ENCODE measurements at places on chromosomes 5 and 9. TPM values are rescaled to one million over a fixed set of nuclear protein-coding genes. Genes with fewer than 3 reads are reported as not detected.

DNA sequence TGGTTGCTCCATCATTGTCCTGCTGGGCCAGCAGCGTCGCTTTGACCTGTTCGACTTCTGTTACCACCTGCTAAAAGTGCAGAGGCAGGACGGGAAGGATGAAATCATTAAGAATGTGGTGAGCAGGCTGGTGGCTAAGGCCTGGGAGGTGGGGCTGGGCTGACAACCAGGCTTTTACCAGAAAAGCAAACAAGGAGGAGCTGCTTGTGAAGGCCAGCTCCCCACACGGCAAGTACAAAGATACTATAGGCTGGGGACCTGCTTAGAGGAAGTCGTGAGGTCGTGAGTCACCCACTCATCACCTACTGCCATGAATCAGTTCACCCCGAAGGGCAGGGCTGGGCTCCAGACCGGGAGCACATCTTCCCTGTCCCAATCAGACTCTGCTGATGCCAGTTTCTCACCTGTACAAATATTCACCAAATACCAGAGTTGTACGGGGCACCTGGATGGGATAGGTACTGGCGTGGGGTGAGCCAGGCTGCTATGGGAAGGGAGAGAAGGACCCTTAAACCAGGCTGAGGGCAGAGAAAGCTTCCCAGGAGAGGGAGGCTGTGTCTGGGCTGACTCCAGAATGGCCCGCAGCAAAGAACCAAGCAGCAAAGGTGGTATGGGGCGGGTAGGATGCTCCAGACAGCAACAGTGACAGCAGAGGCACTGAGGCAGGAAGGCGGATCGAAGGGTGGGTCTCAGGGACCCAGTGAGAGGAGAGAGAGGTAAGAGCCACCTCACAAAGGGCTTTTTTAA lies 69.3 kb upstream of the NIPAL4 start:
- DNase-seq = no peak

The NPR3 gene
- 4.9 TPM for total RNA-seq

The ATP10B gene
- total RNA-seq = 10.1 TPM

DNA sequence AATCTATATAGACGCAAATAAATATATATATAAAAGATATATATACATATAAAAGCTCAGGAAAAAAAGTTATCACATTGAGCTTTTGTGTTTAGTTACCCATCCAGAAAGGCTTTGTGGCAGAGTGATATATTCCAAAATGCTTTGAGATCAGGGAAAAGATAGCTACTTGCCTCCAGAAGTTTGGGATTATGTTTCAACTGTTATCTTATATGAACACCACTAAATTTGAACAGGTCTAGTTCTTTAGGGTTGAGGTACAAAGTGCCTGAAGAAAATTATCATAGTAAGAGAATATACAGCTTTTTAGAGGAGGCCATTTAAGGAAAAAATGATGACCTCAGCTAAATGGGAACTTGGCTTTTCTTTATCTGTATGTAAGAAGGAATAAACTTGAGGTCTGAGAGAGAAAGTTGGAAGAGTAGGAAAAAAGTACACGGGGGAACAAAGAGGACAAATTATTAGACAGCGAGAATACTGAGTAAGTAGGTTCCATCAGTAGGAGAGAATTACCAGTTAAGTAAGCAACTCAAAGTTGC lies 2.4 kb downstream of the ERP44 start:
- no peak for DNase-seq

The TRAF1 gene
- 21.7 TPM for total RNA-seq

The NRG2 gene
- 0.38 TPM for total RNA-seq

- DNase-seq = no peak
Observed at GRCh38 chr5:56774957-56775356, 40.4 kb upstream of the MAP3K1 start.

- no peak for DNase-seq
Observed at GRCh38 chr9:21075484-21075883, 2.3 kb downstream of the IFNB1 start.

GRCh38 chr5:80076131-80077050 lies 41.2 kb downstream of the THBS4 start:
- no peak for DNase-seq

DNA sequence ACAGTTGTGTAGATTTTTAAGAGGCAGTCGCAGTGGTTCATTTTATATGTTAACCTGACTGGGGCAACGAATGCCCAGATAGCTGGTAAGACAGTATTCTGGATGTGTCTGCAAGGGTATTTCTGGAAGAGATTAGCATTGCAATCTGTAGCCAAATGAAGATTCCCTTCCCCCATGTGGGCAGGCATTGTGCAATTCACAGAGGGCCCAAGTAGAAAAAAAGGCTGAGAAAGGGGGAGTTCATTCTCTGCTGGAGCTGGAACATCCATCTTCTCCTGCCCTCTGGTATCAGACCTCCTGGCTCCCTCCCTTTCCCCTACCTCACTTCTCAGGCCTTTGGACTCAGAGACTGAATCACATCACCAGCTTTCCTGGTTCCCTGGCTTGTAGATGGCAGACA lies 70.6 kb downstream of the TENT4A start:
- no peak for DNase-seq

DNA sequence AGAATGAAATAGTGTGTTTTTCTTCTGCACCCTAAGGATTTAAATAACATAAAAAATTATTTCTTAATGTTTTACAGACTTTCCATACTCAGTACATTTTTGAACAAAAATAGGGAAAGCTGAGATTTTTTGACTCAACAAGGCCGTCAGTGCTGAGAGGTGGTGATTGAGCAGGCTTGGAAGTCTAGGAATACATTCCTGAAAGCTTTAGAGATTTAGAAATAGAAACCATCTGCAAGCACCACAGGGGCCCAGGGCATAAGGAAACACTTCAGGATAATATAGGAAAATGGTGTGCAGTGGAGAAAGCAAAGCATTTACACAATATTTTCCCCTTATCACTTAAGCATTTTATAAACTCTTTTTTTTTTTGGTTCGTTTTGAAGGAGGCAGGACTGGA lies 5.2 kb downstream of the BASP1 start:
- DNase-seq = no peak

The KIF12 gene
- total RNA-seq = 7.8 TPM

The PTPN3 gene
- total RNA-seq = 2.8 TPM

DNA sequence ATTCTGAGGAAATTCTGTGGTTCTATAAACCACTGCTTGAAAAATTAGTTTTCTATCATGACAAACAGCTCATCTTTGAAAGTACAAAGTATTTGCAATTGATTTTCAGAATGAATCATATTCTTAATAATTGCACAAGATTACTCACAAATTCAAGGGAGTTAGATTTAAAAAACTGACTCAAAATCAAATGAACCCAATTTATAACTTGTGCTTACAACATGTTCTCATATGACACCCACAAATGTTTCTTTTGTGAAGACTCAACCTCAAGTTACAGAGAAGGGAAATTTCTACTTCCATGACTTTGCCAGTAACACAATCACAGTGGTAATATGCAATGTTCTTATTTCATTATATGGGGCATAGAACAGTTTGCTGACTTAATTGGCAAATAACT lies 272.0 kb upstream of the ACTBL2 start:
- DNase-seq = no peak

- DNase-seq = no peak
Observed at GRCh38 chr9:38445154-38446043, 21.1 kb upstream of the IGFBPL1 start.

The ENTREP1 gene
- 4.1 TPM for total RNA-seq

DNA sequence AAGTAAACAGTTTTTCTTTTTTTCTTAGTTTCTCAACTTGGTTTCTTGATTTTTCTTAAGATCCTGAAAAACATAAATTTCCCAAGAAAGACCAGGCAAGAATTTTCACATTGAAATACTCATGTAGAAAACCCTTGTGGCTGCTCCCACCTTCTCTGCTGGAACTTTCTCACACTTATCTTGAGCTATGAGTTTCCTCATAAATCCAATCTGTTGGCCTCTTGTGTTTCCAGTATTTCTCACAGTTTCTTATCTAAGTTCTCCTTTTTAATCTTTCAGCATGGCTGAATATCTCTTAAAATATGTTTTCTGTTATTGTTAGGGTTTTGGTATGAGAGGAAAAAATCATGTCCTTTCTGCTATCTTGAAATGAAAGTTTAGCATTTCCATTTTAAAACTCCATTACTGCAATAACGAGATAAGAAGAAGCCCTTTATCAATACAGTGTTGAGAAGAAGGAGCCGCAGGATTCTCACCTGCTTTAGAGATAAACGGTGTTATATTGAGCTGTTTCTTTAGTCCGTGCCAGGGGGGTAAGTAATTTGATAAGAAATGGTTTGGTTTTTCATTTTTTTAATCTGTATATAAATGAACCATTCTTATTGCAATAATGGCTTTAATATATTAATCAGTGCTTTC lies 89.3 kb downstream of the ALDH1A1 start:
- DNase-seq = no peak

- no peak for DNase-seq
Observed at GRCh38 chr9:5042661-5043178, 57.6 kb downstream of the JAK2 start.

DNA sequence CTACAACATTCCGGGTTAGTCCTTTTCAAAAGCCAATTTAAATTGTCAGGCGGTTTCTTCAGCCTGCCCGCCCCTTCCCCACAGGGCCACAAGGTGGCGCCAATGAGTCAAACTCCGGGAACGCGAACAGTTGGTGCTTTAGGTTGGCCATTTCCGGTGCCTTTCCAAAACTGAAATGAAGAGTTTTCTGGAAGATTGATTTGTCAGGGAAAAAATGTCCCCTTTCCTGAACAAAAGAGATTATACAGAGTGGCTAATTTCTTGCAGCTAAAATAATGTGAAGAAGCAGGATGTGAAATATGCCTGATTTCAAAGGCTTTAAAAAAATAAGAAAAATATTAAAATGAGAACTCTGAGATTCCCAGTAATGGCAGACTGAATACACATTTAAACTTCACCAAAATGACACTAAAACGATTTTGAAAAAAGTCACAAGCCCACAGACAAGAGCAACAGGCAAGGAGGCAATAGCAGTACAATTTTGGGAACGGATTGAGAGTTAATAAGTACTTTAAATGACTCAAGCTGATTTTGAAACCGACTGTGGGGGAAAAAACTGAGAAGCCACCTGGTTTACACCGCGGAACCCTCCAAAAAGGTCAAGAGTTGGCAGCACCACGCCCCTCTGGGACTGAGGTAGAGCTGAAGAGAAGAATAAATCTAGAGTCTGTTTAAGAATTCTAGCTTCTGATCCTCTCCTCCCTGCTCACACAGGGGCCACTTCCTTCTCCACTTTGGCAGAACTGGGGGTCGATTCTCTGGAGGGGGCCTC lies 45.7 kb downstream of the SLC46A2 start:
- peak; percentile 64 for DNase-seq

DNA sequence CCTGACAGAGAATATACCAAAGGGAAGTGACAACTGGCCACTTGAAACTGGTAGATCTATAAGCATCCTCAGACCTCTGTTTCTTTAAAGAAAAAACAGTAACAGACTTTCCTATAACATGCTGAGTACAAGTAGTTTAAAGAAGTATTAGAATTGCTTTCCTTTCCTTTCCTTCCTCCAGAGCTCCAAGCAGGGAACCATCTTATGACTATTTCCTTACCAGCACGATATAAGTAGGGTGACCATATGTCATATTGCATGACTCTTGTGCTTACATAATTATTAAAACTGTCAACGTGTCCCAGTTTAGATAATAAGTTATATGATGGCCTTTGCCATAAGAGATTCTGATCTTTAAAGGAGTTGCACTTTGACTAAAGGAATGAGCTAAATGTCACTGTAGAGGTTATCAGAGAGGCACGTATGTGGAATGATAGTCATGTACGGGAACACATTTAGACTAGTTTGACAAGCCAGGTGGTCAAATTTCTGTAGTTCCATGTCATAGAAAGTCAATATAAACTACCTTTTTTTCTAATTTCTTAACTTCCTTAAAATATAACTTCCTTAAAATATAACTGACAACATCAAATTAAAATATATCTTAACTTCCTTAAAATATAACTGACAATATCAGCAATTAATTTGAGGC lies 212.7 kb upstream of the CD180 start:
- DNase-seq = no peak

GRCh38 chr9:87644659-87645058 lies 81.3 kb upstream of the CTSL start:
- DNase-seq = no peak

The ZNF618 gene
- total RNA-seq = 1.8 TPM

DNA sequence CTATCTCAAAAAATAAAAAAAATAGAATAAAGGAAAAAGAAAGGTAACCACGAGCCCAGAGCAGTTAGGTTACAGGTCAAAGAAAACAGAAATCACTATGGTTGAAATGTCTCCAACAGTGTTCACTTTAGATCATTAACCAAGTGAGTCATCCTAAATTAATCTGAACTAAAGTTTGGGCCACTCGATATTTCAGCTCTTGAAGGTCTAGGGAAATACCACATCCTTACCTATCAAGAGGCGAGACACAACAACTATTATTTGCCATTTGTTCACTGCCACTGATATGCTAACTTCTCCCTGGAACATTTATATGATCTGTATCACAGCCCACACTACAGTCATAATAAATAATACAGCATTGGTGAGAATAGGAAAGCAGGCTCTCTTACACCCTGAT lies 111.3 kb upstream of the NR5A1 start:
- DNase-seq = no peak

DNA sequence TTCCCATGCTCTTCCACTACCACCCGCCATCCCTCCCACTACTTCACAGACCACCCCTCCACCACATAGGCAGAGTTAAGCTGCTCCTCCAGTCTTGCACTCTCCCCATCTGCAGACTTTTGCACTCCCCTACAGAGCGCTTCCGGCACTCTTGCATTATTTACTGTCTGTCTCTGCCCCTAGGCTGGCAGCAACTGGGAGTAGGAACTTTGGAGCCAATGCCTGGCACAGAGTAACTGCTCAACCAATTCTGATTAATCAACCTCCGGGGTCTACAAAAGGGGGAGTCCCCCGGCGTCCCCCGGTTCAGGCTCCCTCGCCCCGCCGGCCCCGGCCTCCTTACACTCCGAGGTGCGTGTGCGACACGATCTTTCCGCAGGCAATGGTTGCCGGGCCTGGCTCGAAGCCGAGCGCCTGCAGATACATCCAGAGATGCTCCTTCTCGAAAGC lies 498 bp downstream of the HAUS6 start:
- DNase-seq = peak; percentile 64

DNA sequence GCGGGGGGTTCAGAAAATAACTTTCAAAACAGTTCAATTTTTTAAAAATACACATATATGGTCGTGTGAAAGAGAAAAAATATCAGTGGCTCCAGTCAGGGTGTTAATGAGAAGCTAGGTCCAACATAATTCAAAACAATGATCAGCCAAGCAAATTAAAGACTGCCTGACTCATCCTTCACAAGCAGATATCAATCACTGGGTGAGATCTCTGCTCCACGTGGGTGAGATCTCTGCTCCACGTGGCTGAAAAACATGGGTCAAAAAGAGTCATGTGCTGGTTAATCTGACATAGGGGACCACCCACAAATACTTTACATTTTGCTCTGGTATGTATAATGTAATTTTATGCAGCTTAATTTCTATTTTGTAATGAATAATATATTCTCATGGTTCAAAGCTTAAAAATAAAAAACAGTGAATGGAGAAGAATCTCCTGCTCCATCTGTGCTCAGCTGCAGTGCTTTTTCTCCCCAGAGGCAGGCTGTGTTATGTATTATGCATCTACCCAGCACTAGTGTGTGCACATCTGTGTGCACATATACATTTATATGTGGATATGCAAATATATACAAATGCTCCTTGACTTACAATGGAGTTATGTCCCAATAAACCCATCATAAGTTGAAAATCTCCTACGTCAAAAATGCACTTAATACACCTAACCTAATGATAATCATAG lies 93.1 kb upstream of the S1PR3 start:
- DNase-seq = no peak

The ARRDC1 gene
- total RNA-seq = 21.3 TPM

Data from thymus (tissue), 14 donors.